Breast epithelium (tissue), 4 donors: ENCODE measurements at places on chromosomes 5 and 9.

DNA sequence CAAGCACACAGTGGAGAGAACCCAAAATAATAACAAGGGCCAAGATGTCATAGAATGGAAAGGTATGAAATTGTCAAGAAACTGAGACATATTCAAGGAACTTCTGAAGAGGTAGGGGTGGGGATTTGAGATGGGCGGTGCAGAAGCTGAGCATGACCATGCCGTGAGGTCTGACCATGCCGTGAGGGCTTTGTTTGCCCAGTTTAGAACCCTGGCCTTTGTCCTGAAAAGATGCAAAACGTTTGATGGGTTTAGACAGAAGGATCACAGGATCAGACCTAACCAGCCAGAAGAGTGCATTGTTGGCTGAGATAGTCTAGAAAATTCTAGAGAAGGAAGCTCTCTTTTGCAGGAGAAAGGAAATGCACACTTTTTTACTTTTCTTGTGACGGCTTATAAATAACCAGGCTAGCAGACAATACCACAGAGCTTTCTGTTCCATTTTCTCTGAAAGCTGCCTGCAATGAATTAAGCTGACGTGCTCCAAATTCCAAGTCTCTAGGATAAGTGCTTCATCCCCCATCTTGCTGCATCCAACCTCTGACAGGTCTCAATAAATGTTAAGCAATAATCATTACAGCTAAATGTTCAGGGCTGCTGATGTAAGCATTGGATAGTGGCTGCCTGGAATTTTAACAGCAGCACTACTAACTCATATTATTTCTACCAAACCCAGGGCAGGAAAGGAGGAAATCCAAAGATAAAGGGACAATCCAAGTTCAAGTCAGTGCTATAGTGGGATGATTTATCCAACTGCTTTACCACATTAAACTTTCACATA, 110.9 kb upstream of the IL6ST start:
- no peak for DNase-seq

GRCh38 chr5:112663146-112663545, 74.5 kb upstream of the APC start:
- DNase-seq = no peak

- no peak for DNase-seq
Observed at GRCh38 chr9:96014078-96014477, 138.6 kb downstream of the ERCC6L2 start.

- DNase-seq = no peak
Observed at GRCh38 chr5:161095953-161096352, 243.9 kb upstream of the ATP10B start.

DNA sequence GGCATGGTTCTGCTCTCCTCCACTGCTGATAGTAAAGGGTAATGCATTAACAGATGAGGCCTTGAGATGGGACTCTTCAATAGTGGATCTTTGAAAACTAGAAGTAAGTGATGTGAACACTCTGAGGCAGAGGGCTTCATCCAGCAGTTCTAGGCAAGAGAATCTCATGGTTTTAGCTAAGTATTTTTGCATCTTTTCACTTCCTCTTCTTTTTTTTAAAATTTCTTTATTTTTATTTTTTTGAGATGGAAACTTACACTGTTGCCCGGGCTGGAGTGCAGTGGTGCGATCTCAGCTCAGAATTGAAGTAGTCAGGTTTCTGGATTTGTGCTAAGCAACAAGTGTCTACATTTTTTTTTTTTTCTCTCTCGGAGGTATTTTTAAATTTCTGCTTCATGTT, 101.9 kb downstream of the MTRR start:
- DNase-seq = no peak
